ENCODE measurements at places on chromosomes 3 and 15.

GRCh38 chr3:52242039-52242438, 3.1 kb upstream of the TWF2 start:
- no peak for DNase-seq

DNA sequence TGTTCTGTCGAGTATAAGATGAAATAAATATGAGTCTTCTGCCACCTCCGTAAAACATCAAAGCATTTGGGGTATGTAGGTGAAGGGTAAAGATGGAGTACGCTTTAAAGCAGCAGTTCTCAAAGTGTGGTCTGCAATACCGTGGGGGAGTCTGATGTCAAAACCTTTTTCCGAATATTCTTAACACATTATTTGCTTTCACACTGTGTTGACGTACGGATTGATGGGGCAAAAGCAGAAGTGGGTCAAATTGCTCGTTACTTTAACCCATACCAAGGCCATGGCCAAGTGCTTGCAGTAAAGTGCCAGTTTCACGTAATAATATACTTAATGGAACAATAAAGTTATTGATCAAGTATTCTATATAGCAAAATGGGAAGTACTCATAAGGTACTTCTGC, 36.3 kb downstream of the PAK2 start:
- DNase-seq, result no peak

- DNase-seq, result no peak
Observed at GRCh38 chr3:140832883-140833282, 108.8 kb upstream of the SLC25A36 start.

- DNase-seq, result peak; percentile 98
Observed at GRCh38 chr3:98022978-98023820, 11.9 kb downstream of the GABRR3 start.

Data from activated CD4-positive, alpha-beta T cell treated with anti-CD3 and anti-CD28 coated beads, Interleukin-2, amount 50 U/mL, for 48 hours (primary cell).